ENCODE measurements at places on chromosomes 6 and 20. TPM values are rescaled to one million over a fixed set of nuclear protein-coding genes. Genes with fewer than 3 reads are reported as not detected.
A peak's percentile ranks its signal among the peaks of the same experiment; 100 is the strongest.

GRCh38 chr6:35219683-35220326 is 6.0 kb downstream of the SCUBE3 start:
- DNase-seq: no peak

DNA sequence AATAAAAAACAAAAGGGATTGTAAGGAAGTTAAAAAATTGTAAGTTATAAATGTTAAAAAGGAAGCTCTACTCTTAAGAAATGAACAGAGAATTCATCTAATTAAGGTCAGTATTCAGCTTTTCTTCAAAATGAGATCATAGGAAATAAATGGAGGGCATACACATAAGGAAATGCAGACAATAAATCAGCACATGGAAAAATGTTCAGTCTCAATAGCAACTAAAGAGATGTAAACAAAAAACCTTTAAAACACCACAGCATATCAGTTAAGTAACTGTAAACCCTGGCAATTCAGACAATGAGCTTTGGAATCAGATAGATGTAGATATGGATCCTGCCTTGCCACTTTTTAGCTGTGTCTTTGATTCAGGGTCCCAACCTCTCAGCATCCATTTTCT is 24.0 kb upstream of the CLIC5 start:
- DNase-seq: no peak

- DNase-seq: peak; percentile 29
These were observed 79.6 kb downstream of the RCAN2 start for GRCh38 chr6:46411456-46412197.

GRCh38 chr20:17499041-17499440 is 32.1 kb downstream of the BFSP1 start:
- no peak for DNase-seq

GRCh38 chr6:156993713-156994112 is 216.5 kb downstream of the ARID1B start:
- no peak for DNase-seq

- DNase-seq: no peak
These were observed 52.4 kb downstream of the TTI1 start for GRCh38 chr20:37980876-37981275.

DNA sequence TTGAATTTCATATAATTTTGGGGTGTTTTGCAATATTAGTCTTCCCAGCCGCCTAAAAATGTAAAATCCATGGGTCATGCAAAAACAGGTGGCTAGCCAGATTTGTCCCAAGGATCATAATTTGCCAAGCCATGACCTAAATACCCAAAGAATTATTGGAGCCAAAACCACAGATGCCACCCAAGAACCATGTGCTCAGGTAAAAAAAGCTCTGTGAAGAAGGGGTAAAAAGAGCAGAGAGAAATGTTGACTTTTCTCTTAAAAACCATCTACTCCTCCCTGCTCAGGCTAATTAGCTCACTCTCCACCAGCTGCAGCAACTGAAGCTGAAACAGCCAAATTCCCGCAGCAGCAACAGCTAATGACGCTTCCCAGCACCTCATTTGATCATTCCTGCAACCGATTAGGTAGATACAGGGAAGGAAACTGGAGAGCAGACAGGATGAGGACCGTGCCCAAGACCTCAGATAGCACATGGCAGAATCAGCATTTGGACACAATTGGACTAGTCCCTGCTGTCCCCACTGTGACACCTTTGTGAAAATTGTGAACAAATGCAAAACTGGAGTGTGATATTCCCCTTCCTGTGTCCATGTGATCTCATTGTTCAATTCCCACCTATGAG is 107.9 kb upstream of the NXT1 start:
- DNase-seq: no peak

GRCh38 chr20:50498071-50498776 is 12.0 kb upstream of the PTPN1 start:
- DNase-seq: peak; percentile 64

- no peak for DNase-seq
These were observed 158.6 kb downstream of the RPS12 start for GRCh38 chr6:132972971-132973370.

- DNase-seq: no peak
These were observed 702.7 kb downstream of the EPM2A start for GRCh38 chr6:145032562-145033145.

DNA sequence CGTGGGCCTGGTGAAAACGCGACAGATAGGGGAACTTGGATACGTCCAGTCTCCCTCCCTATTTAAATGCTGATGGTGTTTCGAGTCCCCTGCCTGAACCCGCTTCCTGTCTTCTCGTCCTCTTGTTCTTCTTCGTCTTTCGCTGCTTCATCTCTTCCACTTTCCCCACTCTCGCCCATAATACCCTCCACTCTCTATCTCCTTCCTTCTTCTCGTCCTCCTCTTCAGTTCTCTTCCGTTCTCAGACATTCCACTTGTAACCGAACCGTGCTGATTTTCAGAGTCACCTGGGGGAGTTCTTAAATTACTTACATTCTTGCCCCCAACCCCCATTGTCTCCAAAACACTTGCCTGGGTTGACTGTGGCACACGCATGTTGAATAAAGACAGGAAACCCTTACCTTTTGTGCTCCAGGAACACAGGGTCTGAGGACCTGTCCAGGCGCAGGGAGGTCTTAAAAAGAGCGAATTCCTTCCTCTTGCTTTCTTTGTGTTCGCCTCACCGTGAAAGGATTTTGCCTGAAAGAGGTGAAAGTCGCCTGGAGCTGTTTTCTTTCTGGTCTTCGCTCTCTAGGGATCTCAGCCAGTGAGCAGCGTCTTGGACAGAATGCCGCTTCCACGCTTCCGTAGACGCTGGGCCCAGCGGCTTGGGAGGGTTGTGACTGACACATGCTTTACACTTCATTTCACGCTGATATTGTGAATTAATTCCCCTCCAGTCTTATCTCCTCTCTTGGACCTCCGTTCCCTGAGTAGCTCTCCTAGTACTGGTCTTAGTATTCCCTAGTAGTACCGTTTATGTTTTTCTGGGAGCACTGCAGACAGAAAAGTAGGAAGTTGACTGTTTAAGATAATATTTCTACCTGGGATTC is 184.0 kb downstream of the GPX5 start:
- no peak for DNase-seq

- no peak for DNase-seq
These were observed 26.0 kb upstream of the SLC22A2 start for GRCh38 chr6:160284575-160284974.

GRCh38 chr6:20159781-20160540 is 52.3 kb downstream of the MBOAT1 start:
- DNase-seq: no peak

DNA sequence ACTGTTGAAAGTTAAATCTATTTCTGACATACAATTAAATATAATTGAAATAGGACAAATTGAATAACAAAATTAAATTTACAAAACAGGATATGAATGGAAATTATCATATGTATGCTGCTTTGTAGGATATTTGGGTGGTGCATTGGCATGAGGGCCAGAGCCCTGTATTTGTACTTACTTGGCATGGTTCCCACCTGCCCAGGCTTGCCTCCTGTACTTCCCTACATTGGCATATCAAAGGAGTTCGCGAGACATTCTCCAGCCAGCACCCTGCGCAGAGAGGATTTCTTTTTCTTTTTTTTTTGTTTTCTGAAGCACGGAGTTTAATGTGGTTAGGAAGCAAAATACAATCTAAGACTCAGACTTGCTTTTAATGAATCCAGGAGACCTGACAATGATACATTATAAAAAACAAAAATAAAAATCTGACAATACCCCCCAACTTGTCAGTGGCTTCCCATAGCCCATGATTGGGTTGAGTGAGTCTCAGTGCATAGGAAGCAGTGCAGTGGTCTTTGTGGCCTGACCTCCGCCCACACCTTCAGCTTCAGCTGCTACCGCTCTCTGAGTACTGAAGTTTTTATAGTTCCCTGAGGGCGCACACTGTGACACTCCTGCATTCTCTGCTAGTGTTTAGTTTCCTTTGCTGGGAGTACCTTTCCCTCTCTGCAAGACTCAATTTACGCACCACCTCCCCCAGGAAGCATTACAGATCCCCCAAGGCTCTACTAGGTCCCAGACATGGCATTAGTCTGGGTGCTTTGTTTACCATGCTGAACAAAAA is 440.8 kb downstream of the UTRN start:
- no peak for DNase-seq

GRCh38 chr6:23584134-23584763 is 541.8 kb upstream of the NRSN1 start:
- no peak for DNase-seq

GRCh38 chr20:32501709-32502108 is 83.4 kb downstream of the NOL4L start:
- DNase-seq: no peak

- DNase-seq: peak; percentile 36
These were observed 59.7 kb upstream of the SAMD3 start for GRCh38 chr6:130282234-130282995.

- peak; percentile 91 for DNase-seq
These were observed 867 bp downstream of the MTHFD1L start for GRCh38 chr6:150866147-150866990.

DNA sequence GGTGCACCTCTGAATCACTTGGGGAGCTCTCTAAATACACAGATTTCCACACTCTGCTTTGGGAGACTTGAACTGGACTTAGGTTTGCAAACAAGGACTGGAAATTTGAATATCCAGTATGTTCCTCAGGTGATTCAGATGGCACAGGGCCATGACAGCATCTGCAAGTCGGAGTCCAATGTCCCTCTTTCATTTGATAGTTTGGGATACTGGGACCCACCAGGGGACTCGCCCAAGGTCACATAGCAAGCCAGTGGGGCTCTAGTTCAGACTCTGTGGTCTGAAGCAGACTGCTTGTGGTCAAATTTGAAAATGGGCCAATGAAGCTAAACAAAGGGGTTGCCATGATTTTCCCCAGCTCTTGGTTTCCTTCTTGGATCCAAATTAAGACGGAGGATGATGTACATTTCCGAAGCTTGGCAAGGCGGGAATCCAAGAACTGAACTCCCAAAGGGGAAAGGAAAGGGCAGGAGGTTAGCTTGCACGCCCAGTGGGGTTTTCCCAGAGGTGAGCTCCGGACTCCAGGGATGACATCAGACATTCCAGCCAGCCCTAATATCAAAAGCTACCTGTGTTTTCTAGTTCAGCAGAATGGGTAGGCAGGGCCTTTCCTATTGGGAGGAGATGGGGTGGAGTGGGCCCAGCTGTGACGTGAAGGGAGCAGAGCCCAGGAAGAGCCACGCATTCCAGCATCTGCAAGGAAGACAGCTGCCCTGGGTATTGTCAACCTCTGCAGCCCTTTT is 3.4 kb upstream of the SYS1 start:
- peak; percentile 67 for DNase-seq

DNA sequence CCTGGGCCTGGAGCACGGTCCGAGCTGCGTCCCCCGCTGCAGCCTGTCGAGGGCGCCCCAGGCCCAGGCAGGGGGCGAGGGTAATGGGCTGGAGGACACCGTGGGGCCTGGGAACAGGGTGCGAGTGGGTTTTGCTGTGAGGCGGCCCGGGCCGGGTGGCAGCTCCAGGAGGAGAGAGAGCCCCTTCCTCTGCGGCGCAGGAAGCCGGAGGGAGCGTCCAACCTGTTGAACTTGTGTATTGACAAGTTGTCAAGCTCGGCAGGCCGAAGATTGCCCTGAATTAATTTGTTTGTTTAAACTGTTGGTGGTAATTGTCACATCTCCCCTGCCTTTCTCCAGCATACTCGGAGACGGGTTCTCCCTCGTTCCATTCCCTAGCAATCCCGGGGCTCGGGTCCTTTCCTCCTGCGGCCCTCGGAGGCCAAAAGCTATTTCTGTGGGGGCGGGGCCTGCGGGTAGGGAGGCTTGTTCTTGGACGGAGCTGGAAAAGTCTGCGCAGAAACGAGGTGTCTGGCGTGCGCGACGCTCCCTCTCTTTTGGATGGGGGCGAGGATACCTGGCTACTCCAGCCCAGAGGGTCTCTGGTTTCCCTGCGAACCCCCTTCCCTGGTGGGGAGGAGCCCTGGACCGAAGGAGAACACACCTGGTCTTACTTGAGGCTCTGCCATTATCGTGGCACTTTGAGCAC is 9.9 kb downstream of the NR2E1 start:
- DNase-seq: no peak

- no peak for DNase-seq
These were observed 65.6 kb downstream of the C6orf118 start for GRCh38 chr6:165243801-165244200.

GRCh38 chr6:53216301-53216700 is 67.7 kb upstream of the GCM1 start:
- no peak for DNase-seq

GRCh38 chr6:24329451-24329850 is 28.4 kb downstream of the DCDC2 start:
- DNase-seq: no peak

DNA sequence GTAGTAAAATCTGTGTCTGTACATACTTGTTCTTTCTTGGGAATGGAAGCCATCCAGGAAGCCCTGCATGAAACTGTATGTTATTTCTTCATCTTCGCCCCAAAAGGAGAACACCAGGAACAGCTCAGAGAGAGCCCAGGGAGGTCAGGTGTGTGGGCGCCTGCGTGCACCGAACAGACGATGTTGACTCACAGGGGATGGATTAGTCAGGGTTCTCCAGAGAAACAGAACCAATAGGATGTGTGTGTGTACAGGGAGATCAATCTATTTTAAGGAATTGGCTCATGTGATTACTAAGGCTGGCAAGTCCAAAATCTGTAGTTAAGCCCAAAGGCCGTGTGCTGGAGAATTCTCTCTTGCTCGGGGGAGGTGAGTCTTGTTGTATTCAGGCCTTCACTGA is 45.7 kb downstream of the RNASET2 start:
- no peak for DNase-seq

GRCh38 chr6:101226677-101227135 is 166.8 kb upstream of the GRIK2 start:
- peak; percentile 9 for DNase-seq

- DNase-seq: no peak
These were observed 12.9 kb upstream of the MYBL2 start for GRCh38 chr20:43653966-43654365.

DNA sequence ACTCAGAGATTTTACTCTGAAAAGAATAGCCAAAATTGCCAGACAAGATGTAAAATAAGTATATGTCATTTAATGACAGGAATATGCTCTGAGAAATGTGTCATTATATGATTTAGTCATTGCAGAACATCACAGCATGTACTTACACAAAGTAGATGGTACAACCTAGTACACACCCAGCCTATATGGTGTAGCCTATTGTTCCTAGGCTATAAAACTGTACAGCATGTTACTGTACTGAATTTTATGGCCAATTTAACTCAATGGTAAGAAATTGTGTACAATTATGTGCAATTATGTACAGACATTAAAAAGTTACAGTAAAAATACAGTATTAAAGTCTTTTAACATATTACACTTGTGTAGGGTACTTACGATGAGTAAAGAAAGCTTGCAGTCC is 311.9 kb upstream of the EPHA7 start:
- no peak for DNase-seq

The OR2H2 gene
- total RNA-seq: not detected

The SLC22A7 gene
- not detected for total RNA-seq

The EPM2A gene
- 7.2 TPM for total RNA-seq

The FLRT3 gene
- 0.54 TPM for total RNA-seq

The CALHM5 gene
- total RNA-seq: 6.8 TPM

The LAMA4 gene
- 904 TPM for total RNA-seq

The CLIC5 gene
- not detected for total RNA-seq

The BCAS1 gene
- 2.3 TPM for total RNA-seq

The SAMD5 gene
- 0.09 TPM for total RNA-seq

The CYP21A2 gene
- 1.3 TPM for total RNA-seq

The TMEM170B gene
- total RNA-seq: 1.4 TPM

The BANF2 gene
- not detected for total RNA-seq

The DEFB124 gene
- total RNA-seq: not detected

The BNIP5 gene
- not detected for total RNA-seq

The HLA-DMB gene
- total RNA-seq: 0.09 TPM

The ECHDC1 gene
- total RNA-seq: 69.3 TPM

Measured in fibroblast of the aortic adventitia (primary cell).